ENCODE measurements at places on chromosomes 2 and 18. TPM values are rescaled to one million over a fixed set of nuclear protein-coding genes. Genes with fewer than 3 reads are reported as not detected.

GRCh38 chr18:36888778-36889177, 59.9 kb downstream of the KIAA1328 start:
- DNase-seq: no peak

DNA sequence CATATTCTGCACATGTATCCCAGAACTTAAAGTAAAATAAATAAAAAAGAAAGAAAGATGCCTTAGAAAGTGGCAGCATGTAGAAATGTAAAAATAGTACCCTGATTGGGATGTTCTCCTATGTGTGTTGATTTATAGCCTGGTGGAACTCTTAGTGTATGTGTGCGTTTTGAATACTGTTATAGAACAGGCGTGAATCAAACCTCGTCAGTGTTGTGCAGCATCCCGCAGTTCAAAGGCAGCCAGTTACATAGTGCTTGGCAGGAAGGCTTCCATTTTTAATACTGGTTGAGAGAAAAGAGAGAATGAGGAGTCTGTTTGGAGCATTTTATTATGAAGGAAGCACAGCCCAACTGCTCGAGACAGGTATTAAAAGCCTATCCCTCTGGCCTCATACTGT, 49.4 kb downstream of the TANC1 start:
- DNase-seq: no peak

DNA sequence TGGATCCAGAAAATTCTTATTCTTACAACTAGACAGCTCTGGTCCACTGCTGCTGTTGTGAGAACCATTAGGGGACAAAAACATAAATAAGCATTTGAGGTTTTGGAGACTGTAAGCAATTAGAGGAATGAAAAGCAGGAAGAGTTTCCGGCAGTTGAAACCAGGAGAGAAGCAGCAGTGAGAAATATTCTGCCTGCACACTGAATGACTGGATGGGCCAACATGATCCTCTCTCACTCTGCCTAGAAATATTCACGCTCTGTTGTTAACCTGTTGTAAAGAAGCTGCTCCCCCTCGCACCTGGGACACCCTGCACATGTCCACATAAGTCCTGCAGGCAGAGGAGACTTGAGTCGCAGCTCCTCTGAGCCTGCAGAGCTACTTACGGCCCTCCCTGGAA, 60.4 kb upstream of the RNF152 start:
- DNase-seq: no peak

- no peak for DNase-seq
These were observed 693.9 kb upstream of the ID2 start for GRCh38 chr2:7987992-7988391.

DNA sequence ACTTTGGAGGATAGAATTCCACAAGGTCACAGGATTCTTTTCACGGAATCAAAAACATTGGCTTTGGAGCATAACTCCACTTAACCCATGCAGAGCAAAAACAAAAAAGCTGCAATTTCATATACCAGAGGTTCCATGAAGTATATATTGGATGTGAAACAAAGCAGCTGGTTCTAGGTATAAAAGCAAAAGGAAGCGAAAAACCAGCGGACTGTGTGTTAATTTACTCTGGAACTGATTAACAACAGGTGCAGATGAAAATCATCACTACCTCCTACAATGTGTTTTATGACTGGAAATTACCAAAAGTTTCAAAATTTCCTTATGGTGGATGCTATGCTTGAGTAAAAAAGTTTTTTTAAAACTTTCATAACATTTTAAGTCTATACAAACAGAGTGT, 54.4 kb upstream of the LINC00305 start:
- DNase-seq: no peak

- no peak for DNase-seq
These were observed 248.8 kb downstream of the NRXN1 start for GRCh38 chr2:50783111-50783510.

CTNNA2 gene
- total RNA-seq: not detected

DNA sequence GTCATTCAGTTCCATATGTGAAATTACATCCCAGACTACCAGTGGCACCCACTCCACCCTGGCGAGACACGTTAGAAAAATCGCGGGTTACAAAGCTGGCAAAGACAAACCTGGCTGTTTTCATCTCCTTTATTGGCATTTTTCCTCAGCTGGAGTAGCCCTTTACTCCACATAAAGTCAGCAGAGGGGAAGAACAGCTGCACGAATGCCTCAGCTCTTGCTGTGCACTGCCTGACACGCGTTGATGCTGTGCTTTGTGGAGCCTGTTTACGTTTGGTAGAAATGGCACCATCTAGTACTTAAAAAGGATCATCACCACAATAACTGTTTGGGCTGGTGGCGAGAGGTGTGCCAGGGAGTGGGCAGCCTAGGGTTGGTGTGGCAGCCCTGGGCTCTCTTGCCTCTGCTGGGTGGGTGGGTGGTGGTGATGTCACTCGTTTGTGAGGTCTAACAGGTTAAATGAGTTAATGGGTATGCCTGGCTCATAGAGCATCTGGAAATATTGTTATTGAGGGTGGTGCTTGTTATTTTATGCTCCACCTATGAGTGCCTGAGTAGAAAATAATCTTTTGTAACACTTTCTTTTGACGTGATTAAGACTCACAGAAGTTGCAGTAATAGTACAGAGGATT, 16.4 kb downstream of the FARP2 start:
- DNase-seq: no peak

DNA sequence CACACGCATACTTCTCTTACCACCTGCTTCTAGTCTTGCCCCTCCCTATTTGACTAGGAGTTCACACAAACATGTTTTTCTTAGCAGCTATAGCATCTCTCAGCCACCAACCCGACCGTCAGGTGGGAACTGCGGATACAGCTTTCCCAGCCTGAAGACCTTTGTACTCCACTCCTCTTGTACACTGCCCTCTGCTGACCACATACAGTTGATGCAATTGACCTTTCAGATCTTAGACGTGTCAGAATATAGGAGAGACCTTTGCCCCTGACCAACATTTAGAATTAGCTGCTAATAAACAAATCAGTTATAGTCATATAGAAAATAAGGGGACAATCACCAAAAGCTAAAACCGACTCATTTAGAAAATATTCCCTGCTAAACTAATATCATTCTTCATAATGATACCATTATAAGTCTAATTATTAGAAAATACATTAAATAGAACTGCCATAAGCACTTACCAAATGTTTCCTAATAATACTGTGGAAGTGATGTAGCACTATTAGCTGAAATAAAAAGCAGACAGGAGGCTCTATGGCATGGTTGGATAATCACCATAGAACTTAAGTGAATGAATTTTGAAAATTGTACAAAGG, 208.4 kb downstream of the RAD51AP2 start:
- DNase-seq: peak; percentile 19

- no peak for DNase-seq
These were observed 182.5 kb downstream of the PRKCE start for GRCh38 chr2:45833968-45834344.

- no peak for DNase-seq
These were observed 13.3 kb downstream of the TMEM127 start for GRCh38 chr2:96252526-96252925.

DYNAP gene
- not detected for total RNA-seq

FZD7 gene
- total RNA-seq: 0.70 TPM

DNA sequence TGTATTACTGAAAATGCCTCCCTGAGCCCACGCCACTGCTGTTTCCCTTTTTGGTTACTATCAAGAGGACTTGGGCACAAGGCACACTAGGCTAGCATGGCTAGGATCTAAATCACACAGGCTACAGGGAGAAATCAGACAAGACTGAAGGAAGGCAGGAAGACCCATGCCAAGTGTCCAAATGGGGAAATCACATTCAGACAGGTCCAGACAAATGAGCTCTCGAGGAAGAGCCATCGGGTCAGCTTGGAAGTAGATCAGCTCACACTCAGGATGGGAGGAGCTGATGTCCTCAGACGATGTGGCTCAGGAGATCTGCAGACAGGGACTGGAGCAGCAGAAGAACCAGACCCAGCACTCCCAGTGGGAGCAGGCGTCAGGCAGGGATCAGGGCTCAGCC, 113.2 kb downstream of the COL6A3 start:
- no peak for DNase-seq

- DNase-seq: no peak
These were observed 48.5 kb upstream of the ASPRV1 start for GRCh38 chr2:70009762-70010575.

TTN gene
- 4.3 TPM for total RNA-seq

- DNase-seq: no peak
These were observed 777.8 kb upstream of the RAB6C start for GRCh38 chr2:129201696-129202095.

DNA sequence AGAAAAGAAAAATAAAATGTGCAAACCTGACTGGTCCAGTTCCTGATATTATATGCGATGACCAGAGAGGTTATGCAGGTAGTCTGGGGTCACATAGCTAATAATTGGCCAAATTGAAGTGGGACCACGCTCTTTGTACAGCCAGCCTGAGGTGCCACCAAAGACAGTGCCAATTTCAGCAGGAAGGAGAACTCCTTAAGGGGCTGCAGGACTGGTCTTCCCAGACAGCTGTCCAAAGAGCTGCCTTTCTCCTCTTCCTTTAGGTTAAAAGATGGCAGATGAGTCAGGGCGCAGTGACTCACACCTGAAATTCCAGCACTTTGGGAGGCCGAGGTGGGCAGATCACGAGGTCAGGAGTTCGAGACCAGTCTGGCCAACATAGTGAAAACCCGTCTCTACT, 95.5 kb downstream of the ACKR3 start:
- DNase-seq: no peak

GPR35 gene
- 14.4 TPM for total RNA-seq

DNA sequence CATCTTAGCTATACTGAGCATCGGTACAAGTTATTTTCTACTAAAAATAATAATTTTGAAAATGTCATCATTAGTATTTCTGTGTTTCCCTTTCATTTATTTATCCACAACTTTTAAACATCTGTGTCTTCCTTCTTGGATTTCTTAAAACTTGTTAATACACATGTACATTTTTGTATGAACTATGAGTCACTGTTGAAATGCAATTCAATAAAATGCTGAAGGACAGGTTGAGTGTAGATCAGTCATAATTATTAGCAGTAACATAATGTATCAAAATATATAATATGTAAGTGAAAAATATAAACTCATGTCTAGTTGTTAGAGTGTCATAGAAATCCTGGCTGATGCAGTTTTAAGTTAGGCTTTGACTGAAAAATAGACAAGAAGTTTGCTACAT, 115.9 kb downstream of the MEIS1 start:
- no peak for DNase-seq

DNA sequence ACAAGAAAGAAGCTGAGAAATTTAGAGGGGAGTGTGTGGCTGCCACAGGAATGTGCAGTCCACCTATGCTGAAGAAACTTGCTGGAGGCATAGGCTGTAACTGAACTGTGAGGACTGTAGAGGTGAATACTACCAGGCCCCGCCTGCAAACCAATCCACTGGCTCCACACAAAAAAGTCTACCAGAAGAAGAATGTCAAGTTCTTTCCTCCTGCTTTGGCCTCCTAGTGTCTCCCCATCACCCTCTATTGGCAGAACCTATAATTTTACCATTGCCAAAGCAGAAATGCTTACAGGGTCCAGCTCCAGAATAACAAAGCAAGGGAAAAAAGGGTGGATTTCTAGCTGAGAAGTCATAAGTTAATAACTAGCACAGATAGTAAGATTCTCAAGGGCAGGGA, 5.9 kb upstream of the ATP5MC3 start:
- DNase-seq: peak; percentile 30

DNA sequence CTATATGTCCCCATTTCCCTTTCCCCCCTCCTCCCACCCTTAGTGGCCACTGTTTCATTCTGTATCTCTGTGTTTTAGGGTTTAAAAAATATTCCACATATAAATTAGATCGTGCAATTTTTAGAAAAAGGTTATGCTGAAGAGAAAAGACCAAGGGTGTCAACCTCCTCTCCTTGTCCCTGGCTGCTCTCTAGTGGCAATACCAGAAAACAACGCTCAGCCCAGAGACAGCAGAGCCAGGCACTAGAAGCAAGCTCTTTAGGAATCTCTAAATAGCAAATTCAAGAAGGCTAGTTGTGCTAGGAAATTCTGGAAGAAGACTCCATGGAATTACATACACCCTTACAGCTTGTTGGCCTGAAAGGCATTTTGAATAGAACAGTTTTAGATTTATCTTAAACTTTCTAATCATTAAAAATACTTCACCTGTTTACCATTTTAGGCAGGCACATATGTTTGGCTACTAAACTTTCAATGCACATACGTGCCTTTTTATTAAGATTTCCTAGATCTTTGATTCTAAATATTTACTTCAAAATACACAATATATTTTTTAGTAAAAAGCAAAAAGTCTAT, 35.1 kb upstream of the RASGRP3 start:
- DNase-seq: peak; percentile 32

NFATC1 gene
- total RNA-seq: 98.3 TPM

- no peak for DNase-seq
These were observed 128.2 kb upstream of the UXS1 start for GRCh38 chr2:106322281-106322680.

GRCh38 chr2:44952143-44952805, 10.8 kb downstream of the SIX3 start:
- DNase-seq: peak; percentile 51

DNA sequence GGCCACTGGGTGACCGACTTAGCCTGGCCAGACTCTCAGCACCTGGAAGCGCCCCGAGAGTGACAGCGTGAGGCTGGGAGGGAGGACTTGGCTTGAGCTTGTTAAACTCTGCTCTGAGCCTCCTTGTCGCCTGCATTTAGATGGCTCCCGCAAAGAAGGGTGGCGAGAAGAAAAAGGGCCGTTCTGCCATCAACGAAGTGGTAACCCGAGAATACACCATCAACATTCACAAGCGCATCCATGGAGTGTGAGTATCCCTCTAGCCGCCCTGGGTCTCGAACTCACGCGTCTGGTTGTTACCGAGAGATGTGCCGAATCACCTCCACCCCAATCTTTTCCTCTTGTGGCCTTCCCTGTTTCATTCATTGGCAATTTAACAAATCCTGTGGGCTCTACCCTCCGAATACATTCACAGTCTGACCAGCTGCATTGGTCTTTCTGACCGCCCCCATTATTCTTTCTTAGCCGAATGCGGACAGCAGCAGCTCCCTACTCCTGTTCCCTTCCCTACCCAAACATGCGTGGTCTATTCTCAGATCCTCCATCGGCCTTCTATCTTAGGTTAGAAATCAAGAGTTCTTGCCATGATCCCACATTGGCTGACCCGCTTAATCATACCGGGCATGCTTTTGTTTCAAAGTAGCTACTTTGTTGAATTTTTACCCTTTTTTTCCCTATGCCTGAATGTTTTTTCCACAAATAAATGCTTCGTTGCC, 631 bp downstream of the RPL31 start:
- peak; percentile 30 for DNase-seq

SEPTIN10 gene
- 0.86 TPM for total RNA-seq

- peak; percentile 43 for DNase-seq
These were observed 5.5 kb downstream of the SLC11A1 start for GRCh38 chr2:218387369-218388194.

GRCh38 chr2:164777847-164778461, 63.7 kb downstream of the COBLL1 start:
- DNase-seq: no peak

Data from activated CD8-positive, alpha-beta T cell treated with anti-CD3 and anti-CD28 coated beads for 36 hours (primary cell).